ENCODE measurements at places on chromosomes 16 and 17.

DNA sequence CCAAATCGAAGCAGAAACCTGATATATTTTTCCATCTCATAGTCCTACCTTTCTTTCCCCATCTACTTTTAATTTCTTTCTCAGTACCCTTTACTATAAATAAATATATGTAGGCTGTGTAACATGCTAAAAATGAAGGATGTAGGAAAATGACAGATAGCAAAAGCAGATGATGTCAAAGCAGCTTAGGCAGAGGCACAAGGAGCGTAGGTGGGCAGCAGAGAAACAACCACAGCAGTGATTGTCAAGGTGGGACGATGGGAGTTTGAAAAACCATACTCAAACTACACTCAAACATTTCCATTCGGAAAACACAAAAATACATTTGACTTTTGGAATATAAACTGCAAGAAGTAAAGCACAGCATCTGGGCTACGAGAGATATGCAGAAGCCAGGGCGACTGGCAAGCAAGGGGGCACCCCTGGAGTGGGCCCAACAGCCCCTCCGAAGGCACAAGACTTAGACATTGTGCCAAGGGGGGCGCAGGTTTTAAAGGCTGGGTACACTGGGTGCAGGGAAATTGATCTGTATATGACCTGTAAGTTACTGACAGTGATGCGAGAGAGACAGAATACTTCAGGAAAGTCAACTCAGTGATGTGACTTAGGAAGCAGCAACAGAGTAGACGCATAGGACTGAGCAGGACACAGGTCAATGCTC, 31.1 kb downstream of the SNN start:
- no peak for DNase-seq

DNA sequence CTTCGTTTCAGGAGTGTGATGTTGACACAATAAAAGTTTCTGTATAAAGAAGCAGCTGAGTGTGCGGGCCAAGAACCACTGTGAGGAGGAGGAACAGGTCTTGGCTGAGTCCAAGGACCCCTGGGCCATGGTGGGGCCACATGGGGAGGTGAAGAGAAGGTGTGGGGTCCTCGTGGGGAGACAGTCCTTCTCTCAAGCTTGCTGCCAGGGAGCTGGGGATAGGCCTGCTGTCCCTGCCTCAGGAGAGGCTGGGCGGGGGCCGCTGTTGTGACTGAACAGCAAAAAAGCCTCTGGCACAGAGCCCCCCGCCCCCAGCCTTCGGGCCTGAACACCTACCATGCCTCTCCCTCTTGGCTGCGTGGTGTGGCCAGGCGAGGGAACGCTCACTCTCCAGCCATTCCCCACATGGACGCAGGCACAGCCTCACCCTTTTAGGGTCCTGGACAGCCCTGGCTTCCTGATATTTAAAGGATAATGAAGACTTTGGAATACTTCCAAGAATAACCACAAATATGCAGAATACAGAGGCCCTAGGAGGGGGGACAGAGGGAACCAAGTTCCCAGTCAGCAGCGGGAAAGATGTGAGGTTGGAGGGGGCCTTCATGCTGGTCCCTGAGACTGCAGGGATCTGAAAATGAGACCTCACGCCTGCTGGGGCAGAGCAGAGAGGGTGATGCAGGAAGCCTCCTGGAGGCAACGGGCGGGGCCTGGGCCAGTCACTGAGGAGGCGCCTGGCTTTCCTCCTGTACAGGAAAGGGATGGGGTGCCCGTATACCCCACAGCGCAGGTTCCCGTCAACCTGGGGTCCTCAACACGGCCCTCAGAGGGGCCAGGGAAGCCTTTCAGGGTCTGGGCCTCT, 100.0 kb upstream of the CREBBP start:
- DNase-seq = no peak

- no peak for DNase-seq
These were observed 457.7 kb downstream of the XYLT1 start for GRCh38 chr16:17013038-17013437.

DNA sequence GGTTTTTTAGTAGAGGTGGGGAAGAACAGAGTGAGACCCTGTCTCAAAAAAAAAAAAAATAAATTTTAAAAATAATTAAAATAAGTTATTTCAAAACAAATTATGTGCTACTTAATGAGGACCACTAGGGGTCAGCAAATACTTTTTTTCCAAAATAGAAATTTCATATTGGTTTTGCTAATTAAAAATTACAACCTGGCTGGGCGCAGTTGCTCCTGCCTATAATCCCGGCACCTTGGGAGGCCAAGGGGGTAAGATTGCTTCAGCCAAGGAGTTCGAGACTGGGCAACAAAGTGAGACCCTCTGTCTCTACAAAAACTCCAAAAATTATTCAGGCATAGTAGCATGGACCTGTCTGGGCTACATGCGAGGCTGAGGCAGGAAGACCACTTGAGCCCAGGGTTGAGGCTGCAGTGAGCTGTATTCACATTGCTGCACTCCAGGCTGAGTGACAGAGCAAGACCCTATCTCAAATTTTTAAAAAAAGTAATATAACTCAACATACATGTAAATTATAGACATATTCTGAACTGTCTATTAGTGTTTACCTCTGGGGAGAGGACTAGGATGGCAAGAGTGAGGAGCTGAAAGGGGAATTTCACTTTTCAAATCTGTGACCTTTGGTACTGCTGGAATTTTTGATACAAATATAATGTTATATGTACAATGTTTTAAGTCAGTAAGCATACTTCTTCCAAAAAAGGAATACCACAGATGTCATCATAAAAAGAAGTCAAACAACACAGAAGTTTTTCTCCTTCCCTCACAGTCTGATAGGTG, 8.1 kb downstream of the MEIOB start:
- no peak for DNase-seq

- no peak for DNase-seq
These were observed 215.4 kb downstream of the CHD9NB start for GRCh38 chr16:52837251-52837650.

DNA sequence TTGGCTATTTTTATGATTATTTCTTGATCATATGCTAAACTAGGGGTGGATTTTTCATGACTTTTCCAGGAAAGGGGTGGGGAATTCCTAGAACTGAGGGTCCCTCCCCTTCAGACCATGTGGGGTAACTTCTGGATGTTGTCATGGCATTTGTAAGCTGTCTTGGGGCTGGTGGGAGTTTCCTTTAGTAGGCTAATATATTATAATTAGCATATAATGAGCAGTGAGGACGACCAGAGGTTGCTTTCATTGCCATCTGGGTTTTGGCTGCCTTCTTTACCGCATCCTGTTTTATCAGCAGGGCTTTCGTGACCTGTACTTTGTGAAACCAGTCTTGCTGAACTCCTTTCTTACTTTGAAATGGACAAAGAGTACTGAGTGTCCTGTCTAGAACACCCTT, 40.4 kb upstream of the ABCA5 start:
- DNase-seq = no peak
